ENCODE measurements at places on chromosomes 6 and 20. TPM values are rescaled to one million over a fixed set of nuclear protein-coding genes. Genes with fewer than 3 reads are reported as not detected.

DNA sequence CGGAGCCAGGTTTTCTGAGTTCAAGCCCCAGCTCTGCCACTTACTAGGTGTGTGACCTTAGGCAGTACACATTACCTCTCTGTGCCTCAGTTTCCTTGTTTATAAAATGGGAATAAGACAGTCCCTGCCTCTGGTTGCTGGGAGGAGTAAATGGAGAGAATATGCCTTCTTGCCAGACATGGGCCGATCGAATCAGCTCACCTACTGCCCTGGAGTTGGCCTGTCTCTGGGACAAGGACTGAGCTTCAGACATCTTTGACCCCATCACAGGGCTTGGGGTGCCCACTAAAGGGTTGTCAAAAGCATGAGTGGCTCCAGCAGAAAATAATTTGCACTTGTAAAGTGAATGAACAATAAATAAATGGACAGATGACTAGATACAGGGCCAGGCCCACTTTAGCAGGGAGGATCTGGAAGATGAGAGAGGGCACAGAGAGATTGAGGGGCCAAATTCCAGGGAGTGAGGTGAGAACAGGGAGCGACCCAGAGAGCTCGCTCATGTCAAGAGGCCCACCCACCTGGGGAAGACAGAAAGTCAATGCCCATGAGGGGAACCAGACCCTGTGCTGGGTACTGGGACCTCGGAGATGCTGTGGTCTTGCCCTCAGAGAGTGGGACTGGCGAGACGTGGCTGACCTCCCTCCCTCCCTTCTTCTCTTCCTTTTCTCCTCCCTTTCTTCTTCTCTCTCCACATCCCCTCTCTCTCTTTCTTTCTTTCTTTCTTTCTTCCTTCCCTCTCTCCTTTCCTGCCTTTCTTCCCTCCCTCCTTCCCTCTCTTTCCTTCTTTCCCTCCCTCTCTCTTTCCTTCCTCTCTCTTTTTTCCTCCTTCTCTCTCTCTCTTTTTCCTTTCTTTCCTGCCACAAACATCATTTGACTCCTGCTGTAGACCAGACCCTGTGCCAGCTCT, 3.9 kb upstream of the BPIFA2 start:
- H3K4me3 ChIP-seq = no peak overlapping the region
- no peaks in the 10 kb centered on the region for H3K27me3 ChIP-seq
- no peaks in the 10 kb centered on the region for H3K4me1 ChIP-seq
- no peak overlapping the region for H3K27ac ChIP-seq
- DNase-seq = no peak
- no peaks in the 10 kb centered on the region for H3K36me3 ChIP-seq

The RPS21 gene
- 1,002 TPM for total RNA-seq

GRCh38 chr20:17794400-17794799, 94.6 kb downstream of the BANF2 start:
- H3K27me3 ChIP-seq = no peaks in the 10 kb centered on the region
- peak; percentile 69 for DNase-seq
- no peak overlapping the region for H3K27ac ChIP-seq
- no peaks in the 10 kb centered on the region for H3K36me3 ChIP-seq

DNA sequence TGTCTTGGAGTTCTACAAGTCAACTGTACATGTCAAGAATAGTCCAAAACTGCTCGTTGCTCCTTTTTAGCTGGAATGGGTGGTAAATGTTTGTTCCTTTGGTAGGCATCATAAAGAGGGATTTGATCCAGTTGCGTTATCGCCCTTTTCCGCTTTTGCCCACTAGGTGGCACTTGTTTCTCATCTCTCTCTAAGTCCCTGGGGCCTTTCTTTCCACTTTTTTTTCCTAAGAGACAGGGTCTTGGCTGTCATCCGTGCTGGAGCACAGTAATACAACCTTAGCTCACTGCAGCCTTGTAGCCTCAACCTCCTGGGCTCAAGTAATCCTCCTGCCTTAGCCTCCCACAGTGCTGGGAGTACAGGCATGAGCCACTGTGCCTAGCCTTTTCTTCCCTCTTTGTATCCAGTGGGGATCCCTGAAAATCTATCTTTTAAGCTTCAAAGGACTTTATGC, 20.7 kb downstream of the GTPBP2 start:
- no peaks in the 10 kb centered on the region for H3K4me1 ChIP-seq
- no peak overlapping the region for H3K4me3 ChIP-seq
- H3K36me3 ChIP-seq = peaks cover 2% of the 10 kb centered on the region
- no peak overlapping the region for H3K27ac ChIP-seq
- H3K27me3 ChIP-seq = no peaks in the 10 kb centered on the region
- DNase-seq = no peak

GRCh38 chr20:56433880-56434255, 21.8 kb downstream of the CASS4 start:
- no peak overlapping the region for H3K4me3 ChIP-seq
- H3K27ac ChIP-seq = no peak overlapping the region
- H3K27me3 ChIP-seq = no peaks in the 10 kb centered on the region
- H3K36me3 ChIP-seq = no peaks in the 10 kb centered on the region

GRCh38 chr6:150177952-150178520, 35.2 kb downstream of the PPP1R14C start:
- no peaks in the 10 kb centered on the region for H3K27me3 ChIP-seq
- no peaks in the 10 kb centered on the region for H3K4me1 ChIP-seq
- no peak overlapping the region for H3K27ac ChIP-seq
- H3K36me3 ChIP-seq = no peaks in the 10 kb centered on the region
- no peak for DNase-seq

DNA sequence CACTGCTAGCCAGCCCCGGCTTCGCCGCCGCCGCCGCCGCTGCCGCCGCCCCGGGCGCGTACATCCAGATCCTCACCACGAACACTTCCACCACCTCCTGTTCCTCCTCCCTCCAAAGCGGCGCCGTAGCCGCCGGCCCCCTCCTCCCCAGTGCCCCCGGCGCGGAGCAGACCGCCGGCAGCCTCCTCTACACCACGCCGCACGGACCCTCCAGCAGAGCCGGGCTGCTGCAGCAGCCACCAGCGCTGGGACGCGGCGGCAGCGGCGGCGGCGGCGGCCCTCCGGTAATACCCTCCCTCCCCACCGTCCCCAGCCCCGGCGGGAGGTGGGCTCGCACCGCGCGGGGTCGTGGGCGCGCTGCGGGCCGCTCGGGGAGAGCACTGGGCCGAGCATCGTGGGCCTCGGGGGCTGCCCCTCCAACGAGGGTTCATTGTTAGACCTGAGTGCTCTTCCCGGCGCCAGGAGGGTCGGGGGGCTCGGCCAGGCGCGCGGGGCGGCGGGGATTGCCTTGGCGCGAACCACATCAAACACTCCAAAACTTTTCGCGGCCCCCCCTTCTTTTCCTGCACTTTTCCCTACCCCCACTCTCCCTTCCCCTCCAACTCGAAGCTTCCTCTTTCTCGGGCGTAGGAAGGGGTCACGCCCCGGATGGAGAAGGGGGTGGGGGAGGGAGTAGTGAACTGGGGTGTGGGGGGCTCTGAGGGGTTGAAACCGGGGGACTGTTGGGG, 827 bp downstream of the E2F3 start:
- H3K36me3 ChIP-seq = no peaks in the 10 kb centered on the region
- DNase-seq = peak; percentile 60
- no peaks in the 10 kb centered on the region for H3K4me1 ChIP-seq
- H3K27me3 ChIP-seq = no peaks in the 10 kb centered on the region
- H3K4me3 ChIP-seq = peak overlapping the region; percentile 92
- no peak overlapping the region for H3K27ac ChIP-seq

GRCh38 chr6:131979515-131980337, 28.6 kb upstream of the CCN2 start:
- H3K27me3 ChIP-seq = no peaks in the 10 kb centered on the region
- peaks cover 5% of the 10 kb centered on the region for H3K4me1 ChIP-seq
- no peaks in the 10 kb centered on the region for H3K36me3 ChIP-seq

The SGK2 gene
- 3.4 TPM for total RNA-seq

DNA sequence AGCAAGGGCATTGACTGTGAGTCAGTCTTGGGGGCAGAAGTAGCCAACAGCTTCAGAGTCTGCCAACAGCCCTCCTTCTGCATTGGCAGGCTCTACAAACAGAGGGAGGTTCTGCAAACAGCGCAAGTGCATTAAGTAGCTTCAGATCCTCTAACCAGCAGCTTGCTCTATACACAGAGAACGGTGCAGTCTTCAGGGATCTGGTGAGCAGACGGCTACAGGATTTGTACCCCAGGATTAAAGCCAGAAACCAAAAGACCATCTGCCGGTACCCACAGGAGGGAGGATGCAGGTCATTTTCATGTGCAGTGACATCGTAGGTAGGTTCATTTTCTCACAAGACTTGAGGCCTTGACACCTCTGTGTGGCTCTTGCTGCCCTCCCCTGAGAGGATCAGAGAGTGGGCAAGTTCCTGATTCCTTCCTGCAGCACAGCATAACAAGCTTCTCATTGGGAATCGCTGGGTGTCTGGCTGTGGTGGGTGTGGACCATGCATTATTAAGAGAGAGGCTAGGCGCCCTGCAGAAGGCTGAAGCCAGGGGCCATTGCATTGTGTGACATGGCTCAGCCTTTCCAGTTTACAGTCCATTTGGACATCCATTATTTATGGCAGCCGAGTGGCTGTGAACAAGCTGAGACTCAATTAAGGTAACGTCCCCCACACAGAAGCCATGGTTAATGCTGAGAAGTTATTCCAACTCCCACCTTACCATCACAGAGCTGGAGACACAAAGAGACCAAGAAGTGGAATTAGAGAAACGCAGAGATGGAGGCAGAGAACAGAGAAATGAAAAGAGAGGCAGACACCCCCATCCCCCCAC, 250.0 kb downstream of the LRFN2 start:
- no peaks in the 10 kb centered on the region for H3K4me1 ChIP-seq
- no peak for DNase-seq
- no peaks in the 10 kb centered on the region for H3K27me3 ChIP-seq
- no peak overlapping the region for H3K4me3 ChIP-seq
- H3K36me3 ChIP-seq = no peaks in the 10 kb centered on the region

The SIRPD gene
- total RNA-seq = 0.30 TPM

The OLIG3 gene
- total RNA-seq = not detected

DNA sequence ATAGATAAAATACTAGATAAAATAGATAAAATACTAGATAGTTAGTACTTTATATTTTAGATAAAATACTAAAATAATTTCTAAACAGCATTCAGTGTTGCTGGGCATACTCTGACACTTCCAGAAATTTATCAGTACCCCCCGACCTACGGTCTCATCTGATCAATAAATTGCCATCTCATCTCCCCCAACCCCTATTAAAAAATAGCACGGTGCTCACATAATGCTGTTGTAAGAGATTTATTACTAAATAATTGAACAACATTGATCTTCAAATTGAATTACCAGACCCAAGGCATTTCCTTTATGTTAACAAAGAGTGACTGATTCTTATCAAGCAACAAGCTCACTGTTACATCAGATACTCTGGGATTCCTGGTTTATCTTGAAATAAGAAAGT, 300.9 kb downstream of the CBLN4 start:
- H3K27ac ChIP-seq = no peak overlapping the region
- H3K27me3 ChIP-seq = no peaks in the 10 kb centered on the region
- DNase-seq = no peak
- H3K36me3 ChIP-seq = no peaks in the 10 kb centered on the region

- no peak overlapping the region for H3K4me3 ChIP-seq
- no peak for DNase-seq
- H3K27me3 ChIP-seq = no peaks in the 10 kb centered on the region
- no peaks in the 10 kb centered on the region for H3K36me3 ChIP-seq
- no peaks in the 10 kb centered on the region for H3K4me1 ChIP-seq
Observed at GRCh38 chr6:131443014-131443413, 130.0 kb upstream of the ARG1 start.

GRCh38 chr20:51206032-51206662, 183.2 kb upstream of the KCNG1 start:
- H3K27ac ChIP-seq = no peak overlapping the region
- no peak overlapping the region for H3K4me3 ChIP-seq
- H3K36me3 ChIP-seq = no peaks in the 10 kb centered on the region
- no peaks in the 10 kb centered on the region for H3K27me3 ChIP-seq
- no peak for DNase-seq

- H3K4me3 ChIP-seq = no peak overlapping the region
- H3K4me1 ChIP-seq = no peaks in the 10 kb centered on the region
- H3K36me3 ChIP-seq = no peaks in the 10 kb centered on the region
- no peak for DNase-seq
- no peak overlapping the region for H3K27ac ChIP-seq
Observed at GRCh38 chr20:11227602-11228001, 553.8 kb upstream of the JAG1 start.

GRCh38 chr6:144378437-144378836, 93.3 kb downstream of the UTRN start:
- DNase-seq = no peak
- no peak overlapping the region for H3K4me3 ChIP-seq
- no peaks in the 10 kb centered on the region for H3K36me3 ChIP-seq
- no peaks in the 10 kb centered on the region for H3K4me1 ChIP-seq
- no peak overlapping the region for H3K27ac ChIP-seq

The EPHA7 gene
- 0.75 TPM for total RNA-seq

The LBP gene
- total RNA-seq = 2.7 TPM

The SCRT2 gene
- not detected for total RNA-seq

The LY6G6D gene
- not detected for total RNA-seq

- no peaks in the 10 kb centered on the region for H3K4me1 ChIP-seq
- no peak overlapping the region for H3K4me3 ChIP-seq
- no peaks in the 10 kb centered on the region for H3K36me3 ChIP-seq
- H3K27me3 ChIP-seq = no peaks in the 10 kb centered on the region
Observed at GRCh38 chr6:130076512-130076911, 58.1 kb downstream of the L3MBTL3 start.

- H3K4me1 ChIP-seq = no peaks in the 10 kb centered on the region
- no peaks in the 10 kb centered on the region for H3K36me3 ChIP-seq
- no peak for DNase-seq
- H3K27me3 ChIP-seq = peaks cover 1% of the 10 kb centered on the region
- H3K27ac ChIP-seq = no peak within 1 kb of the TSS
Observed at GRCh38 chr6:166308033-166308768, at the start of gene PRR18. Gene PRR18, minus strand, starts transcription at chr6:166308392. Its CDS starts 250 bp downstream, at chr6:166308142.

- H3K27ac ChIP-seq = no peak overlapping the region
- no peak for DNase-seq
- no peaks in the 10 kb centered on the region for H3K4me1 ChIP-seq
- H3K4me3 ChIP-seq = no peak overlapping the region
Observed at GRCh38 chr20:37775200-37775599, 81.4 kb downstream of the CTNNBL1 start.

The OR2H2 gene
- total RNA-seq = not detected

GRCh38 chr20:58942549-58942948, 38.5 kb upstream of the NELFCD start:
- no peak for DNase-seq
- no peak overlapping the region for H3K4me3 ChIP-seq
- H3K27me3 ChIP-seq = no peaks in the 10 kb centered on the region
- H3K36me3 ChIP-seq = no peaks in the 10 kb centered on the region
- H3K27ac ChIP-seq = no peak overlapping the region
